ENCODE measurements at places on chromosomes 11 and 22.

- DNase-seq, result peak; percentile 91
Measured at GRCh38 chr11:59849129-59849528, 3.8 kb upstream of the CBLIF start.

GRCh38 chr22:28933321-28933720, 49.9 kb downstream of the ZNRF3 start:
- DNase-seq, result no peak

DNA sequence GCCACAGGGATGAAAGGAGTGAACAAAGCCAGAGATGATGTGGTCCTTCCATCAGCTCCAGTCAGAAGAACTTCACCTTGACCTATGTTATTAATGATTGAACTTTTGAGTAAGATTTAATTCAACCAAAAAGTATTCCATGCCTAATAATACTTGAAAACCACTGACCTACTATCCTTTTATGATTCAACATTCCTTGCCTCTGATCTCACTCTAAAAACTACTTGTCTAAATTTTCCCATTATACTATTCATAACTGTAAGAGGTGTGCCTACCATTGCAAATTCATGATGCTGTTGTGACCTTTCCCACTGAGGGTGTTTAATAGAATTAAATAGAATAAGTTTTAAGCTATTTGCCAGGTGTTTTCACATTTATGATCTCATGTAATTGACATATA, 164.7 kb upstream of the GUCY1A2 start:
- no peak for DNase-seq

- no peak for DNase-seq
Measured at GRCh38 chr11:9077164-9077563, 14.2 kb downstream of the SCUBE2 start.

DNA sequence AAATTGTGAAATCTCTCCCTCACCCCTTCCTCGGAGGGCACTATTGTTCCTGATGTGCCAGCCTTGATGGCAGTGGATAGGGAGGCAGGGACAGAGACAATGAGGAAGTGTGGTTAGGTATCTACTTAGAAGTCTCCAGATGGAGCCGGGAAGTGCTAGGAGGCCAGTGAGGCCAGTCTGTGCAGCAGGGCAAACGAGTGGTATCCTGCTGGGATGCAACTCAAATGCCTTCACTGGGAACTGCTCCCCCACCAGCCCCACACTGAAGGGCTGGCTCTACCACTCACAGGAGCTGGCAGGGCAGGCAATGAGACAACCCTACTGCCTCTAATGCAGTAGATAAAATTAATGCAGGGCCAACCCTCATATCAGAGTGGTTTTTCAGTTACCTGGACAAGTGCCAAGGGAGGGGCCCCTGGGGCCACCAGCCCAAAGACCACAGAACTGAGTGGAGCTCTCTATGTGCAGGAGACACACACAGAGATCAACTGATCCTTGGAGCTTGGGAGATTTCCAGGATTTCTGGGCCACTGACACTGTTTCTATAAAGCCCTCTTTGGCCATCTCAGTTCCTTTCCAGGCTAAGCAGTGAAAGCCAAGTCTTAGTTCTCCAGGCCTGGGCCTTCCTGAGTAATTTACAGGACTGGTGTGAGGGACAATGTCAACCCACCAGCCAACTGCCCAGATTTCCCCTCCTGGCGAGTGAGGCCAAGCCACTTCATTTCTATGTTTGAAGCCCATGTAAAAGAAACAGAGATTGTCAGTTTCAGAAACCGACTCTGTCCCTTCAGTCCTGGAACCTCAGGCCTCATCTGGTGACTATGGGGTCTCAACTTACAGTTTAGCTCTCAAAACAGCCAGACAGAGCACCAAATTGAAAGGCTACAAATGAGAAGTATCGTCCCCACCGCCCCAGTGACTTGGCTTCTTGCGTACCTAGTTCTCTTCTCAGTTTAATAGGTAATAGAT, 4.1 kb downstream of the MIF start:
- no peak for DNase-seq

Data from inflammatory macrophage (primary cell).